ENCODE measurements at places on chromosomes 7 and 10.
A peak's percentile ranks its signal among the peaks of the same experiment; 100 is the strongest.

GRCh38 chr7:121739465-121739864 lies 133.5 kb upstream of the PTPRZ1 start:
- DNase-seq: no peak

- peak; percentile 68 for DNase-seq
Measured at GRCh38 chr10:3239066-3239919, 66.7 kb upstream of the PITRM1 start.

- DNase-seq: no peak
Measured at GRCh38 chr10:131620314-131620713, 280.5 kb upstream of the PPP2R2D start.

DNA sequence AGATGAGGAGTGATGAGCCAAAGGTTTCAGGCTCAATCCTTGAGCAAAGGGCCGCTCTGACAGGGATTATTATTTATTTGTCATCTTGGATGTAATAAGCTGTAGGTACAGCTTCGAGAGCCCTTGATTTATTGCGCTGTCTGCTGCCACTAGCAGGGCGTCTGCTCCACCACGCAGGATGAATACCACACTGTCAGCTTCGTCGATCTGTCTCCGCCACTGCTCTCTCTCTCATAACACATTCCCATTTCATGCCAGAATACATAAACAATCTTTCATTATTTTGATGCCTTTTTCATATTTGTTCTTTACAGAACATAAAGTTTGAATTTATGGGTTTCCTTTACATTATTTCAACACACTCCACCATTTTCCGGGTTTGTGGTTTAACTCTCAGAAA lies 276.6 kb downstream of the LRMDA start:
- no peak for DNase-seq

DNA sequence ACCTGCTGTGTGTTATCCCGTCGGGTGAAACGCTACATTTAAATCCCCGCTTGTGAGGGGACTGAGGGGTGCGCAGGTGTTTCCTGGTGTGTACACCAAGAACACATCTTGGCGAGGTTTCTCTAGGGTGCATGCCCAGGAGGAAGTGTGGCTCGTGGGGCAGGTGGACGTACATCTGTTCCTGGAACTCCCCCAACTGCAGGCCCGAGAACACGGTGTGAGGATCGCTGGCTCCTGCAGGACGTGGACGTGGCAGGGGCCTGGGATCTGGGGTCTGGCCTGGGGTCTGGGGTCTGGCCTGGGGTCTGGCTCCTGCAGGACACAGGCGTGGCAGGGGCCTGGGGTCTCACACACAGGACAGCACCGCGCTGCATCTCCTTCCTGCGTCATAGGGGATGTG lies 10.1 kb downstream of the KNDC1 start:
- no peak for DNase-seq

- DNase-seq: no peak
Measured at GRCh38 chr10:19860107-19860506, 43.9 kb downstream of the PLXDC2 start.

GRCh38 chr7:99143521-99143852 lies 421 bp downstream of the SMURF1 start:
- DNase-seq: no peak

GRCh38 chr7:140982508-140982907 lies 32.2 kb downstream of the MRPS33 start:
- DNase-seq: no peak

DNA sequence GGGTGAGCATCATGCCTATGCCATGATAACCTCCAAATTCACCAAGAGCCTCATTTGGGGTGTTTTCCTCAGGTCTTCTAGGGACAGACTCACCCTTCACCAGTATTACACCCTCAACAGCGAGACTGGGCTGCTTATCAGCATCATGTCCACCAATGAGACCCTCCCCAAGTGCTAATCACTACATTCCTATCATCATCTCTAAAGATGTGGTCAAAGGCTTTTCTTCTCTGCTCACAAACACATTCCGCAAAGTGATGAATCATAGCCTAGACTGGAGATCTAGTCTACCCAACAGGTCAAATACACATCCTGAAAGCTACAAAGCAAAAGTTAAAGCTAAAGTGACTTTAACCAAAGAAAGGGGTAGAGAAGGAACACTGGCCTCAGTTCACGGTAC lies 75.3 kb upstream of the C7orf33 start:
- DNase-seq: no peak

DNA sequence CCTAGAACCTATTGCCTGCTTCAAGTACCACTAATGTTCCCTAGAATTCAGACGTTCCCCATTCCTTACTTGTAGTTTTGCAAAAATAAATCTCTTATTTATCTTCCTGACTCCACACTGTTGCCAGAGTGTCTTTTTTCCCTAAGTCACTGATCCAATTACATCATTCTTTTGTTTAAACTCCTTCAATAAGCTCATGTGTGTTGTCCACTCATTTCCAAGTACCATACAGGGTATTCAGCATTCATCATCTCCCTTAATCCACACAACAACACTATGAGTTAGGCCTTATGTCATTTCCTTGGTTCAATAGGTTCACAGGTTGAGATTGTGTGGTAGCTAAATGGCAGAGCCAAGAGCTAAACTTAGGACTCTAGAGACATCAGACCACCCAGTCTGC lies 119.9 kb upstream of the RHOBTB1 start:
- DNase-seq: no peak

DNA sequence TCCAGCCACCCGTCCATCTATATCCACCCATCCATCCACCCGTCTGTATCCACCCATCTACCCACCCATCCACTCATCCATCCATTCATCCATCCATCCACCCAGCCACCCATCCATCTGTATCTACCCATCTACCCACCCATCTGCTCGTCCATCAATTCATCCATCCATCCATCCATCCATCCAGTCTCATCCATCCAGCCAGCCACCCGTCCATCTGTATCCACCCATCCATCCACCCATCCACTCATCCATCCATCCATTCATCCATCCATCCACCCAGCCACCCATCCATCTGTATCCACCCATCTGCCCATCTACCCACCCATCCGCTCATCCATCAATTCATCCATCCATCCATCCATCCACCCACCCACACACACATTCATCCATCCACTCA lies 73.2 kb downstream of the UNCX start:
- no peak for DNase-seq

DNA sequence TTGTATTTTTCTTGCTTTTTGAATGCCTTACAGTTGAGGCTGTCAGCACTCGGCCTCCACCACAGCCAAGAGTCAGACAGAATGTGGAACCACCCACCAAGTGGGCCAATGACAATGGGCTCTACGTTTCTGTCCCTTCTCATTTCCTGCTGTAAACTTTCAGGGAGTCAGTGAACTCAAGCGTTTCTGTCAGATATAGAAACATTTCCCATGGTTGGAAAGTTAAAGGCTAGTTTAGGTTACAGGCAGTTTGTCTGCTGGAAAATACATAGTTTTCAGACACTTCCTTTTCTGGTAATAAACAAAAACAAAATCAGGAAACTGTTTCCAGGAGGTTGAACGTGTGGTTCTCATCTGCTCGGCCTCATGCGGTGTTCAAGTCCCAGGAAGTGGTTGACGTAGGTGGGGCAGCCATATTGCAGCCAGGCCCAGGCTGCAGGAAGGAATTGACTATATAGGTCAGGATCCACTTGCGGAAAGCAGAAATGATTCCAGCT lies 245.1 kb downstream of the CAMK1D start:
- DNase-seq: no peak

GRCh38 chr10:104925232-104925851 lies 284.3 kb downstream of the SORCS3 start:
- DNase-seq: peak; percentile 16

- DNase-seq: no peak
Measured at GRCh38 chr10:95675403-95676116, 18.2 kb downstream of the TCTN3 start.

GRCh38 chr7:73521636-73522104 lies 423 bp downstream of the BAZ1B start:
- peak; percentile 56 for DNase-seq

DNA sequence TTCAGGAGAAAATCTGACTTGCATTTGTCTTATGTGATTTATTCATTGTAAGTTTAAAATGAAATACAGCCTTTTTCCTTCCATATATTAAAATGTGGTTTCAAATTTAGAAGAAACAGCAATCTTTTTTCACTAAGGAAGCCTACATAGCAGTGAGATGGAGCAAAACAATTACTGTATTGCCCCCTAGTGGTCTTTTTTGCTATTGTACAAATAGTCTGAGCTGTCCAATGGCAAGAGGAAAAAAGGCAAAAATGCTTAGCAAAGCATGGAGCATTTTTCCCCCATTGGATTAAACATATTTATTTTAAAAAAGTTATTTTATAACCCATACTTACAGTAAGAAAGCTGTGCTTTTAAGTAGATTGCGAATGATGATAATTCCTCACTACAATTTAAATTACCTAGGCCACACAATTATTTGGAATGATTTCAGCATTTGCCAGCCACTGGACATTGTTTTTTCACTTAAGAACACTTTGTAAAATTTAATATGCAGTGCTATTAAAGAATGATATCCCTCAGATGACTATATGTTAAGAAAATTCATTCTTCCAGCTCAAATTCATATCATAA lies 119.5 kb downstream of the CPED1 start:
- DNase-seq: peak; percentile 9

DNA sequence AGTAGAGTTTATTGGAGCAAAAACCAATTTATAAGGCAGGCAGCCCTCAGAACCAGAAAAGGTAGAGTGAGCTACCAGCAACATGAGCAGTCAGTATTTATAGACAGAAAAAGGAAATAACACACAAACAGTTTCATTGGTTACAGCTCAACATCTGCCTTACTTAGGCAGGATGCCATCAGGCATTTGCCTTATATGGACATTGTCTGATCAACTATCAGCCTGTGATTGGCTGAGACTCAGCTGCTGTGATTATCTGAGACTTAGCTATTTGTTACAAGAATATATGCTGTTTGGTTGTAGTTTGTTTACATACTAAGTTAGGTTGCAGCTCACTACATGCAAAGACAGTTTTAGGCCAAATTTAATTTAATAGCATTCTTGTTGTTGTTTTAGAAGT lies 60.4 kb upstream of the CDK1 start:
- no peak for DNase-seq

DNA sequence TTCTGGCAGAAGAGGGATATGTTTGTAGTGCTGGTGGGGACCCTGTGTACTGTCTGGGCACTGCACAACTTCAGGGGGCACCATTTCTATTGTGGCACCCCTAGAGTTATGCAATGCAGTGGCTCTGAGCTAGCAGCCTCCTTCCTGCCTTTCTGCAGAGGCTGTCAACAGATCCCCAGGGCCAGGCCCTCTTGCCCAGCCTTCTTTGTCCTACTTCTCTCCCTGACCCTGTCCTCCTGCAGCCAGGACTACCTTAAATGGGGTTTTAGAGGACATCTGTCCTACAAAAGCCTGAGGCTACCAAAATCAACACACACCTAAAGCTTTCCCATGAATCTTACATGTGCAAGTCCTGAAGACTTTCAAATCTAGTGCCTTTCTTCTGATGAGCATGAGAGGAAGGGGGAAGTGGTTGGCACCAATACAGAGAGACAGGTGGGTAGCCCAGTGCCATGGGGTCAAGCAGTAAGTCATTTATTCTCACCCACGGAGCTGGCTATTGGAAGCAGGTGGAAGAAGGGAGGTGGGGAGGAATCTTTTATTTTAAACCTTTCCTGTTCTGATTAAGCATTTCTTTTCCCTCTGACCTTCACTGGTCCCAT lies 2.4 kb downstream of the SPOCK2 start:
- no peak for DNase-seq

All from HuH-7 (cell line).